T-cell (primary cell): ENCODE measurements at places on chromosomes 3 and 15.
A peak's percentile ranks its signal among the peaks of the same experiment; 100 is the strongest.

DNA sequence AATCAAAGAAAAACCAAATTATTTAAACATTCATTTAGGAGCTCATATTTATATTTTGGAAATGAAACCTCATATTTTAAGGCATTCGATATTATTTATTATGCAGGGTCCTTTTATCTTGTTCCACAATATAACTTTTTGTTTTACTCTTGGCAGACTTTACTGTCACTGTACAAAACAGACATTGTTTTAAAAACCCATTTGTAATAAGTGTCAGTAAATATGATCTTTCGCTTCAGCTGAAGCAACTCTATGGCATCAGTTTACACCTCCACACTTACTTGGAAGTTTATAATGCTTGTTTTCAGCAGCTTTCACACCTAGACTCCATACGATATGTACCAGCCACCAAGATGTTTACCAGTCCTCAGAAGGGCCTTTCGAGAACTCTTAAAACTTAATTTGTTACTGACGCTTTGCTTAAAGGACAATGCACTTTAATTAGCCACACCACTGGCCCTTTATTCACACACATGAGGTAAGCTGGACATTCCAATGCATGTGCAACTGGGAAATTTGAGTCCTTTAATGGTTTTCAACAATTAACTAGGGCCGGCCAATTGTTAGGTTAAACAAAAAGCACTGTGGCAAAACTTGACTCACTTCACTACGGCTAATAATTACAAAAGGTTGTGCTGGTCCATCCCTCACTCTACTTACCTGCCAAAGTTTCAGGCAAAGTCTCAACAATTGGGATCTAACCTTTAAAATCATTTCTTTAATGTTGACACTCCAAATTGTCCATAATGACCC, 16.7 kb downstream of the WWTR1 start:
- no peak for DNase-seq

DNA sequence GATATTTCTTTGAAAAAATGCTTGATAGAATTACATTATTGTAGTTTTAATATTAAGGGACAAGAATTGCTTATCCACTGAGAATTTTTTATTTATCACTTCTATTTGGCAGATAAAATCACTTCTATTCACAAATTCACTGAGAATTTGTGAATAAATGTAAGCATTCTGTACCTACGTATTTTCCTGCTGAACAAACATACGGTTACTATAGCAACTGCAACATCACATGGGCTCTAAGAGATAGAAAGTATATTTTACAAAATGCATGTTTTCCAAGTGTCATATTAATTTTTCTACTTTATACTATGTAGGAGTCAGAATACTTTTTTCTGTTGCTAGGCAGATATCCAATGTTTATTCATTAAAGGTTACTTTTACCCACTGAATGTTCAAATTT, 166.2 kb downstream of the ZIC1 start:
- DNase-seq, result no peak

DNA sequence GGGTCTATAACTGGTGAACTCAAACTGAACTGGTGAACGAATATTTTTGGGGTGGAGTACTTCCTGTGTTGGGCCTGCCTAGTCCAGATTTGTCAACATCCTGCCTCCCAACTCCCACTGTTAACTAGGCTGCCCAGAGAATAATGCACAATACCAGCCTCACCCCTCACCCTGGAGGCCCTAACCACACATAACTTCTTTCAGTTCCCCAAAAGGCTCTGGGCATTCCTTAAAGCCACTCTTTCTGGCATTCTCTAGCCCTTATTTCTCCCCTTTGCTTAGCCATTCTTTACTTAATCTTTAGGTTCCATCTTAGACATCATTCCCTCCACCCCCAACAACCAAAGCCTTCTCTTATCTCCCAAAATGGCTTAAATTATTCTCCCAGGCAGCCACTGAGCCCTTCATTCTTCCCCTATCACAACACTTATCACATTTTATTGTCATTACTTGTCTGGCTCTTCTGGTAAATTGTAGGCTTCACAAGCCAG, 9.1 kb upstream of the SEC11A start:
- peak; percentile 51 for DNase-seq

- DNase-seq, result no peak
Measured at GRCh38 chr3:15997274-15997943, 177.1 kb upstream of the GALNT15 start.

DNA sequence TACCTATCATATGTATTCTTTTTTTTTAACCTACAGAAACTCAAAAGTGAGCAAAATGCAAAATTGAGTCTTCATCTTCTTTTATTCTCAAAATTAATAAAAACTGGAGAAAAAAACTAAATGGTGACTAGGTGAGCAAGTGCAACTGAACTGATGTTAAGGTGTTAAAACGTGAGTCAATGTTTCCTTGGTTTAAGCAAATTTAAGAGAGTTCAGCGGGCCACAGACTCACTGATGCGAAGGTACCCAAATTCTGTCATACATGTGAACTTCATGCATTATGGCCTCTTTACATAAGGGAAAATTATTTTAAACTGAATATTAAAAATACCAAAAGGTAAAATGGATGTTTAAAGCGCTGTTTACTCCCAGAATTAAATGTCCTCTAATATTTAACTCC, 206.6 kb downstream of the FOXP1 start:
- DNase-seq, result no peak

- DNase-seq, result no peak
Measured at GRCh38 chr3:185046164-185046515, 106.7 kb downstream of the C3orf70 start.

DNA sequence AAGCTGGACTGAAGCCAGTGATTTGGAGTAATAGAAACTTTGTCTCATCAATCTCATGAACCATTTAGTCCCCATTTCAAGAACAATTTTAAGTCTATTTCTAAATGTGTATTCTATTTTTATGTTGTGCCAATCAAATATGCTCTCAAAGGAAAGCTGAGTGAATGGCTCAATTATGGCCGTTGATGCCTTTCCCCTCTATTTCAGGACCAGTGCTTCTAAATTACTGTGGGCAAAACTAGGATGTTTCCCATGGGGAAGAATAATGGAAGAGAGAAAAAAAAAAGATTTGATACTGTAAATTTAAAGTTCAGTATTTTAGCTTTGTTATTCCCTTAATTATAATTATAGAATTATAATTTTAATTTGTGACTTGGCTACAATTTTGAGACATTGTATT, 110.1 kb downstream of the CADM2 start:
- DNase-seq, result no peak

DNA sequence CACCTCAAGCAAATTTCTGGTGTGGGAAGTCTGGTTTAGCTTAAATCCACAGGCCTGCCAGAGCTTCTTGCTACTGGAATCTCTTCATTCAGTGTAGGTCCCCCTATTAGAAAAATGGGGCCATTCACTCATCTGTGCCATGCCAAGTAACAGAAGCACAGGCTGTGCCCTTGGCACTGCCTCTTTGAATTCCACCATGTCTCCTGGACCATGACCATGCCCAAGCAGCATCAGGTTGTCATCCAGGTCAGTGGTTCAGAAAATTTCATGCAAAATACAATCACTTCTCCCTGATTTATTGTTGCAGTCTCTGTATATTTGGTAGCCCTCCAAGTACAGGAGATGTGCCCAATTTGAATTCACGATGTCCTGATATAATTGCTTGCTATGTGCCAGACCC, 602.1 kb upstream of the ZNF385D start:
- DNase-seq, result no peak

GRCh38 chr3:18901571-18901970, 246.7 kb upstream of the KCNH8 start:
- no peak for DNase-seq

DNA sequence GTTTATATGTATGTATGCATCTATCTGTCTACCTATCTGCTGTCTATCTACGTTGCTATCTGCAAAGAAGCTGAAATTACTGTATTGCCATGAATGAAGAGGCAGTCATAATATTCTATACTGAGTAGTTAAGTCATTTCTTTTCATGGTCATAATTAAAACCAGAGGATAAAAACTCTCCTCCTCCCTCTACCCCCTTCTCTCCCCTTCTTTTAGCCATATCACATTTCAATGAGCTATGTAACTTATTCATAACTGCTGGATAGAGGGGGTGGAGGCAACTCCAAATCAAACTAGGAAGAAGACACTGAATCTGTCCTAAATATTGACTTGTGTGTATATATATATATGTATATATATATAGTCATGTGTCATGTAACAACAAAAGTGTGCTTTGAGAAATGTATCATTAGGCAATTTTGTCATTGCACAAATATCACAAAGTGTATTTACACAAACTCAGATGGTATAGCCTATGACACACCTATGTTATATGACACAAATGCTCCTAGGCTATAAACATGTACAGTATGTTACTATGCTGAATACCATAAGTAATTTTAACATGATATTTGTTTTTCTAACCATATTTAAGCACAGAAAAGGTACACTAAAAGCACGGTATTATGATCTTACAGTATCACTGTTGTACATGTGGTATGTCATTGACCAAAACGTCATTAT, 229.7 kb upstream of the KCNMB2 start:
- no peak for DNase-seq

DNA sequence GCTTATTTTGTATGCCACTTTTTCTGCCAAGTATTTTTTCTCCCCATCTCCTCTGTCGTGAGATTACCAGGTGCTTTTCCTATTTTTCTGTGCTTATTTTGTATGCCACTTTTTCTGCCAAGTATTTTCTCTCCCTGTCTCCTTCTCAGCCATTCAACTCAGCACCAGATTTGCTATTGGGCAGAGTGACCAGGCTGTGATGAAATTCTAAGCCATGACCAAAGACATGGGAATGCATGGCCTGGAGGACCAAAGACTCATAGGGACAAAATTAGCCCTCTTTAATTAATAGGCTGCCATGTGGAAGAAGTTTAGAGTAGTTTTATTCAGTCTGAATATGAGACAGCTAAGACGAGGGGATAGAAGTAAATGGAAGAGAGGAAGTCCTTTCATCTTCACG, 257.4 kb downstream of the SQOR start:
- DNase-seq, result no peak

DNA sequence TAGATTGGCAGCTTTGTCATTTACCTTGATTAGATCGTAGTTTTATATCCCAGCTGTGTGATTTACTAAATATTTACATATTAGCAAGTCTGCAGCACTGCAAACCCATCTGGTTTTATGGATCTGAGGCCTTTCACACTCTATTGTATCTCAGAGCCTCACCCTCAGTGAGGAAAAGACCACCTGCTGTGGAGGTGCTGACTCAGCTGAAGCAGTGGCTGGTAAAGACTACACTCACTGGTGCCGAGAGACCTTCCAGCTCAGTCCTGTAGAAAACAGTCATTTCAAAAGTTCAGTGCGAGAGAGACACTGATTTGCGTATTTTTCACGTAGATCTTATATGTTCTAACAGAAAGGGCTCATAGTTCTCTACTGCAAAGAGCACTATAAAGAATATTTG, 307.8 kb upstream of the TPM1 start:
- no peak for DNase-seq

DNA sequence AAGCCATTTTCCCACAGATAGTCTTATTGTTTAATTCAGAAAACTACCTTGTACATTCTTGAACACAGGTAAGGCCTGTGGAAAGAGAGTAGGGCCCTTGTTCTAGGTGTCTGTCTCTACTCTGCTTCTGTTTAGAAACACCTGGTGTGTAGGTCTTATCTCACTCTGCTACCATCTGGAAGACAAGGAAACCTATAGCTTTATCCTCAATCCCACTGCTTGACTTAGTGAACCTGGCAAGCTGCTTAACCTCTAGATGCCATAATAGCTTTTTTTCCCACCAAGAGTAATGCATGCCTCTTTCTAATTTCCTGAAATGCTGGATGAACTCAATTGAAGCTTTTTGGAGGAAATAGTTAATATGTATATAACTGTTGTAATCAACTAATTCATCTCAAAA, 82.6 kb upstream of the RAP2B start:
- DNase-seq, result no peak

- DNase-seq, result peak; percentile 88
Measured at GRCh38 chr3:125051715-125052581, 3.8 kb downstream of the HEG1 start.

- DNase-seq, result no peak
Measured at GRCh38 chr3:9795207-9795606, 2.3 kb downstream of the ARPC4 start.

GRCh38 chr15:97929456-97930229, 30.9 kb upstream of the ARRDC4 start:
- DNase-seq, result no peak

- DNase-seq, result no peak
Measured at GRCh38 chr15:90227336-90227735, 6.4 kb downstream of the CIB1 start.

- DNase-seq, result no peak
Measured at GRCh38 chr15:47570044-47570443, 147.3 kb upstream of the SEMA6D start.

GRCh38 chr3:183317886-183318865, 65.1 kb downstream of the B3GNT5 start:
- DNase-seq, result no peak
